ENCODE measurements at places on chromosomes 4 and X.

DNA sequence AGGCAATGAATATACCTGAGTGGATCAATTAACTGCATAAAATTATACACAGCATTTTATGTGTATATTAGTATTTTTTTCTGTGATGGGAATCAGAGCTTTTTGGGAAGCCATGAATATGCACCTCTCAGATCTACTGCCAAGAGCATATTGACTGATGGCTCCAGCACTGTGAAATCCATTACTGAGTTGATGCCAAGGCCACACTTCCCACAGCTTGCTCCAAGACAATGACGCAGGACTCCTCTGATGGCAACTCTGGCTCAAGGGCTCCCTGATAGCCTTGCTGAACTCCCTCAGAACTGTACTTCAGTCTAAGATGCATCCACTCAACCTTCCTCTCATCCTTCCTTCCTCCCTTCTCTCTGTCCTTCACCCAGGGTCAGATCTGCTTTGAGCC lies 82.7 kb downstream of the OTC start:
- no peak for DNase-seq

GRCh38 chr4:124948976-124949597 lies 236.6 kb upstream of the ANKRD50 start:
- no peak for DNase-seq

- no peak for DNase-seq
Observed at GRCh38 chr4:86549163-86549788, 44.8 kb upstream of the PTPN13 start.

DNA sequence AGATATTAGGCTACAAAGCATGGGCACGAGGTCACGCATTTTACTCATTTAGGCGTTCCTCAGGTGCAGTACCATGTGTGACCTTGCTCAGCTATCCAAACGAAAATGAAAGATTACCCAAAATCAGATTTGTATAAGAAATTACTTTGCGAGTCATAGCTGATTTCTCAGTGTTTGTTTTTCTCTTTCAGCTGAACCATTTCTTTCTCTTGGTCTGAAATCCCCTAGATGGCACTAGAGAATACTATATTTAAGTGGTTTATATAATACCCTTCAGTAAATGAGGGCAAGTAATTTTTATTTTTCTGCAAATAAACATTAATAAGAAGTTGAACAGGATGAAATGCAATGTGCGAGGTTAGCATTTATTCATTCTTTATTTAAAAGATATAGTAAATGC lies 496.6 kb downstream of the STIM2 start:
- no peak for DNase-seq

- DNase-seq, result no peak
Observed at GRCh38 chrX:120029354-120029753, 48.1 kb downstream of the RHOXF2B start.

DNA sequence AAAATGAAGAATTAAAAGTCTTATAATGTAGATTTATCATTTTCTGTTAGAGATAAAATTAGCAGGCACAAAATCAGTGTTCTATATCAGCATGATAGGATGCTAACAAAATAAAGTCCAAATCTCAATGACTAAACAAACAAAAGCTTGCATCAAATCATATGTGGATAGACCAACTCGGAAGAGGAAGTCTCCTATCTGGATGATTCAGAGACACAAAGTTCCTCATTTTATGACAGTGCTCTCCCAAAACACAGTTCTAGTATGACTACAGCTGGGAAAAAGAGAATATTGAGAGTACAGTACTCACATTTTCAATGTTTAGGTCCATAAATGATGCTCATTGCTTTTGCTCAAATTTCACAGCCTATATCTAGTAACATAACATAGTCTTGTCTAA lies 376.1 kb upstream of the CTSO start:
- DNase-seq, result no peak

DNA sequence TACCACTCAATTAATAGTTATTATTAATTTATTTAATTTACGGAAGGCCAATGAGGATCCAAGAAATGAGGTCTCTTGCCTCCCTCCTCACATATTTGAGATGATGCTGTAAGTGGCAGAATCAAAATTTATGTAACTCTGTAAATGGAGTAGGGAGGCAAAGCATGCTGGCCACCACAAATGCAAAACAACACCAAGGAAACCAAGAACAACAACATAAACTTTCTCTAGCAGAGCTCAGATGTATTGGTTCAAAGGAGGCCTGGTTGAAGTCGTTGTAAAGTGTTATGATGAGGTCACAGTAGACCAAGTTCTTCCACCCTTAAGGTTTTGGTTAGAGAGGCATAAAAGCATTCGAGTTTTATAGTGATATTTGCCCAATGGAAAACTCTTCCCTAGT lies 194.8 kb upstream of the FAT1 start:
- no peak for DNase-seq

GRCh38 chr4:109408711-109409110 lies 24.9 kb upstream of the SEC24B start:
- DNase-seq, result no peak

- no peak for DNase-seq
Observed at GRCh38 chr4:113407409-113407808, 354.1 kb downstream of the CAMK2D start.

DNA sequence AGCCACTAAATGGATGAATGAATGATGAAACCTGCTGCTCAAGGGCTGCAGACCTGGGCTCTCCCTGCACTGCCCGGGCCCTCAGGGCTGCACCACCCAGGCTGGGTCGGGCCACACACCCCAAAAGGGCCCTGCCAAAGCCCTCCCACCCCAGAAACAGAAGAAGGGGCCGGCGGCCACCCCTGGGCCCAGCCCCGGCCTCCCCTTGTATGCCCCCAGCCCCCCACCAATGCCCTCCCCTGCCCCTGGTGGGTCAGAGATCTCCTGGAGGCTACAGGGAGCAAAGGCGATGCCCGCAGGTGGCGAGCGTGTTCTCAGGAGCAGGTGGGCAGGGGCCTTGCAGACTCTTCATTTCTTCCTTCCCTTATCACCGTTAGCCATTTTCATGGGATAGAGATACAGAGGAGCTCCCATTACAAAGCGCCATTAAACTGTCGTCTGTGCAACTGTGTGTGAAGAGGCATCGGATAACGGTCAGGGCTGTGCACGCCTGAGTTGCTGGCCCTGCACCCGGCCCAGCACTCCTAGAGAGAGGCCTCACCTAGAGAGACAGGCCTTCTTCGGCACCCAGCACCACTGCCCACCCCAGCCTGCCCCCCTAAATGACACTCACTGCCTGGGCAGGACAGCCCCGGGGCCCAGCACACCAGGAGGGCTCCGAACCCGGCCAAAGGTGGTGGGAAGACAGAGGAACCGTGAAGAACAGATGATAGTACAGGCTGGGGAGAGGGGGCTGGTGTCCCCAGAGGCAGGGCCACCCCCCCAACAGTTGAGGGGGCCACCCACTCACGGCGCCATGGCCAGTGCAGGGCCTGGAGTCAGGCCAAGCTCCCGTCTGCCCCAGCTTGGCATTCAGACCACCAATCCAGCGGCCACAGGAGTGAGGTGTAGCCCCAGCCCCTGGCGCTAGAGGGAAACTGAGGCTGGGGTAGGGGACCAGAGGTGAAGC lies 133.7 kb downstream of the FAM53A start:
- no peak for DNase-seq

DNA sequence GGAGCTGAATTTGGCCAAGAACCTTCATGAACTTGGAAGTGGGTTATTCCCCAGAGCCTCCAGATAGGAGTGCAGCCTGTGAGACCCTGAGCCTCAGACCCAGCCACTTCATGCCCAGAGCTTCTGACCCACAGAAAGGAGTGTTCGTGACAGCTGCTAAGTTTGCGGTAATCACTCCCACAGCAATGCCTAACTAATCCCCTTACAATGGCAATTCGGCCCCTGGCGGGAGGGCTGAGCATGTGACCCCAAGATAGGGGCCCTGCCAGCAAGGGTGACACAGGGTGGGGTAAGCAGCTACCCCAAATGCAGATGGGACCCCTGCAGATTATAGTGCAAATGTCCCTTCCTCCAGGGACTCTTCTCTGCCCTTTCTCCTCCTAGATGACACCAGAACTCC lies 22.5 kb downstream of the PNMA6E start:
- DNase-seq, result no peak

DNA sequence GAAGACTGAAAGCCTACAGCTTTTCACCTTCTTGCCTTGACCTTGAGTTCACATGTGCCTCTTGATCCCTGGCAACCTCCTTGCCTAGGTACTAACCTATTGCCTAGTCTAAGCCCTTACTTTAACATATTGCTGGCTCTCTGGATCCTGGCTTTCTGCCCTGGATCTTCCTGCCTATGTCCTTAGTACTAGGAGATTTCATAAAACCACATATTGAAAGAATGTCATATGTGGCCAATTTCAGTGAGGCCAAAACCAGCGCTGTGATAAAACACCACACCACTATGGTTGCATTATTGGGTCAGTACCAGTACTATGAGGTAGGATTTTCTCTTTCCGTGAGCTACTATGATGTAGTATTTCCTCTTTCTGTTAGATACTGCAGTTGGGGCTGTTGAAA lies 80.4 kb downstream of the CT47B1 start:
- DNase-seq, result no peak

- no peak for DNase-seq
Observed at GRCh38 chrX:924017-924416, 288.4 kb downstream of the CRLF2 start.

DNA sequence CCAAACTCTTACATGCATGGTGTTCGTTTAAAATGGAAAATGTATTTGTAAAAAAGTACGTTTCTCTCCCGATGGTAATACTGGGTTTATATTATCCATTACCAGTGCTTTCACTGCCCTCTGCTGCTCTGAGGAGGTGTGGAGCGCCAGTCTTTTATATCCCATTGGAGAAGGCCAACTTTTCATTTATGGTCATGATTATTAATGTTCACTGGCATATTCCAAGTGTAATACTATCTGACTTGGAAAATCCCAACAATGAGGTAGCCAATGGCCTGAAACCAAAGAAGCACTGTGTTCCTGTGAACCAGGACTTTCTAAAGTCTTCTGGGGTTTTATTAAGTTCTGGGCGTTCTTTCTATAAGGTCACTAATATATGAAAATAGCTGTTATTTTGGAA lies 80.7 kb downstream of the SYNPO2 start:
- DNase-seq, result no peak

DNA sequence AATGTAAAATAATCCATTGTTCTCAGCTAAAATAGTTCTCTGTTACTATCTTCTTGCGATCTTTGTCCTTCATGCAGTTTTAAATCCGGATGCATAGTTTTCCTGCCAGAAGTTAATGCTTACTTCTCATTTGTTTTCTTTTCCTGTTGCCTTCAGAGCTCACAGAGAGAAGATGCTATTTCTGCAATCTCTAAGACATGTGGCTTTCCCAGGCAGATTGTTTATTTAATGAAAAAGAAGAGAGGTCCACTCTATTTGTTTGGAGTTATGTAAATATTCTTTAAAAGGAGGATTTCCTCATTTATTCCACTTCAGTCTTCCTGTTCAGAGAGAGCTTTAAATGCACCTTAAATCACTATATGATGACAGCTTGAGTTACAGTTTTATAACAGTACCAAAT lies 39.3 kb upstream of the HPGD start:
- no peak for DNase-seq

DNA sequence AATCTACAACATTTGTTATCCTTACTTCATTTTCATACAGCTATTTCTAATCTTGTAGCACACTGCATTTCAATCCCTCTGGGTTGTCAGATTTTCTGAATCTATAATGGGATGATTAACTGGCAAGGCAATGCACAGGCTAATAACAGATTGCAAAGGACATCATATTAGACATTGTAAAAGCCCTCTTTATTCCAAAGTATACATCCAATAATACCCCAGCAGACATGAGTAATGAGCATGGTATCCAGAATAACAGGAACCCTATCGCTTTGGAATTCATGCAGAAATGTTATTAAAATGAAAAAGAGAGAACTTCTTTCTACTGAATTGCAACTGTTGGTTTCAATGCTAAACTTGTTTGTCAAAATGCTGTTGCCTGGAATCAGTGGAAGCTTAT lies 122.9 kb downstream of the C4orf33 start:
- DNase-seq, result no peak

- DNase-seq, result no peak
Observed at GRCh38 chr4:54449999-54450398, 207.8 kb upstream of the KIT start.

DNA sequence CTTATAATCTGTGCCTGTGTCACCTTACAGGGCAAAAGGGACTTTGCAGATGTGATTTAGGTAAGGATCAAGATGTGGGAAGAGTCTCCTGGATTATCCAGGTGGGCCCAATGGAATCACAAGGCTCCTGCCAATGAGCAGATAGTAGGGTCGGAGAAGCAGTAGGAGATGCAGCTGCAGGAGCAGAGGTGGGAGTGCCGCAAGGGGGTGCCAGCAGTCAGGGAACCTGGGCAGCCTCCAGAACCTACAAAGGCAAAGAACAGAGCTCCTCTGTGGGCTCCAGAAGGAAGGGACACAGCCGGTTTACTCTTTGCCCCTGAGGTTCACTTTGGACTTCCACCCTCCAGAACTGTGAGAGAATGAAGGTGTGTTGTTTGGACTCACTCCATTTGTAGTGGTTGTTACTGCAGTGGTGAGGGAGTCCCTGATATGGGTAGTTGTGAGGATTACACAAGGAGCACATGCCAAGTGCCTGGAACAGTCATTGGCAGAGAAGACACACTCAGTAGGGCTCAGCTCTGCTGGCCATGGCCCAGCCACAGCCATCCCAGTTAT lies 318.5 kb downstream of the EVC2 start:
- DNase-seq, result no peak

DNA sequence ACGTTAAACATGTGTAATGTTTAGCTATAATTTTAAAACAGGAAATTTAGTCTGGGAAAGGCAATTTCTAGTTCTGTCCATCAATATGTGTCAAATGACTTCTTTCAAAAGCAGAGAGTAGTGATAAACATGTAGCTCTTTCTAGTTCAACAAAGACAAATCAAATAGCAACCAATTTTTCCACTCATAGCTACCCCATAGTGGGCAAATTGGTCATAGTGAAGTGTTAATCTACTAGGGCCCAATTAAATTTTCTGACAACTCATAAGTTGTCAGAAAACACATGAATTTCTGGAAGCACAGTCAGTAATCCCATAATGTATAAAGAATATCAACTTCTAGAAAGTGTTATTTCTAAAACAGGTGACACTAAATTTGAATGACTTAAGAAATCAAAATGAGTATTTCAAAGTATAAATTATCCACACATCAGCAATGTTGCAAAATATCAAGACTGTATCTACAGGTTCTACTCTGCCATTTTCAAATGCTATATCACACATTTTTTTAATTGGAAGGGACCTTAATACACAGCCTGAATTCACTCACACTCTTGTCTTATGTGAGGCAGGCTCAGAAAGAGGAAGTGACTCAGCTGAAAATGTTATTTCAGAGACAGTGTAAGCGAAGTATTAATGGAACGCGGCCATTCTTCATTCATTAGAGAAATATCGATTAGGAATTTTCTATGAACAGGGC lies 7.7 kb downstream of the OCIAD2 start:
- DNase-seq, result no peak

GRCh38 chrX:113289503-113289902 lies 448.9 kb upstream of the AMOT start:
- DNase-seq, result no peak

DNA sequence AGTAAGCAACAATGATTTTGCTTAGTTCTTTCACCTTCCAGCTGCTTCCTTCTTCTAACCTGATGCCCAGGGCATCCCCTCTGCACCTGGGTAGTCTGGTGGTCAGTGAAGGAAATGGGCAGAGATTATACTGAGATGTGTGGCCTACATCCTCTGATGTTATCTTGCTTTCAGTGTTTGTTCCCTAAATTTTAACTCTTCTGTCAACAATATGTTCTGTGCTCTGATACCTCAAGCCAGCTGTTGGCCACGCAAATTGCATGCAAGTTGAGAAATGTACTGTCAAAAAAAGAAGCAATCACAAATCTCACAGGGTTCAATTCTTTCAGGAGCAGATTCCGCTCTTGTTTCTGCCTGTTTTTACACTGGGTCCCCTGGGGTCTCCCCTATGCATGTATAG lies 73.8 kb downstream of the FBXW7 start:
- no peak for DNase-seq

- no peak for DNase-seq
Observed at GRCh38 chr4:158824425-158825274, 55.8 kb downstream of the FNIP2 start.

All from stimulated activated CD4-positive, alpha-beta T cell treated with anti-CD3 and anti-CD28 coated beads, Interleukin-12 subunit alpha, Interleukin-12 subunit beta, amount 100 ng/mL, for 48 hours (primary cell).